ENCODE measurements at places on chromosomes 3 and 15.

DNA sequence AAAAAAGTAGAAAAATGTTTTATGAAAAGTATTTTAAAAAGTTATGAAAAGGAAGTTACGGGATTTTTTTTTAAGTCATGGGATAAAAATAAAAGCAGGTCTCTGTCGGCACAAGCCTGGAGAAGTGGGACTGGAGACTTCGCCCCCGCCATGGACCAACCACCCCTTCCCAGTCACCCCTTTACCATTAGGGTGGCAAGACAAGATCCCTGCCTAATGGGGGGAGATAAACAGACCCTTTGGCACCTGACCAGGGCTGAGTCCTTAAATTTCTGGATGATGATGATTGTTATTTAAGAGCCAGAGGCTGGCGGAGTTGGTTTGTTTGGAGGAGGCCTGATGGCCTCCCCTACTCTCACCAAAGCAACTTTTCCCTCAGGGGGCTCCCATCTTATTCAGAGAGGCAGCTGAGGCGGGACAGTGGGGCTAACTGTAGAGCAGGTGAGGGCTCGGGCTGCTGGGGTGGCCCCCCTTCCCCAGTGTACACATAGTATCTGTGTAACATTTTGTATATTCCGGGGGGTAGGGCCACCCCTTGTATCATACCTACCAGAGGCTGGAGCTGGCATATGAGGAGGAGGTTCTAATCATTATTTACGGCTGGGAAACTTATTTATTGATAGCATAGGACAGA, 74.0 kb downstream of the ADAMTS7 start:
- DNase-seq, result no peak

DNA sequence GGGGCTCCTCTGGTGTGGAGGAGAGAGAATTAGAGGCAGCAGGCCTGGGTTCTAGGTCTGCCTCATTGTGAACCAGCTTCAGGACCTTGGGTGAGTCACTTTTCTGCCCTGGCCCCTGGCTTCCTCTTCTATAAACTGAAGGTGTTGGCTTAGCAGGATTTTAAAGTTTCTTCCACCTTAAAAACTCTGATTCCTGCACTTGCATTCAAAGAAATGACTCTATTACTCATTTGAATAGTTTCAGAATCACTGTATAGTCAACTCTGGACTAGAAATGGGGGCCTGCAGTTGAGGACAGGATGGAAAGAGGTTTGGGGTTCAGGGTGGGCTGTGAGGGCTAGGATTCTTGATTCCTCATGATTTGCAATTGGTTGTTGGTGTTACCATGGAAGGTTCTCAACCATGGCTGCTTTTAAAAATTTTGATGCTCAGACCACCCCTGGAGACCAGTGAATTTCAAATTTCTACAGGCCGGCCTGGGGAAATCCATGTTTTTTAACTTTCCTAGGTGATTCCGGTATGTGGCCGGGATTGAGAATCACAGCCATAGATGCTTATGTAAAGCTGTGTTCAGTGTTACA, 19.9 kb downstream of the SMAD3 start:
- DNase-seq, result no peak

DNA sequence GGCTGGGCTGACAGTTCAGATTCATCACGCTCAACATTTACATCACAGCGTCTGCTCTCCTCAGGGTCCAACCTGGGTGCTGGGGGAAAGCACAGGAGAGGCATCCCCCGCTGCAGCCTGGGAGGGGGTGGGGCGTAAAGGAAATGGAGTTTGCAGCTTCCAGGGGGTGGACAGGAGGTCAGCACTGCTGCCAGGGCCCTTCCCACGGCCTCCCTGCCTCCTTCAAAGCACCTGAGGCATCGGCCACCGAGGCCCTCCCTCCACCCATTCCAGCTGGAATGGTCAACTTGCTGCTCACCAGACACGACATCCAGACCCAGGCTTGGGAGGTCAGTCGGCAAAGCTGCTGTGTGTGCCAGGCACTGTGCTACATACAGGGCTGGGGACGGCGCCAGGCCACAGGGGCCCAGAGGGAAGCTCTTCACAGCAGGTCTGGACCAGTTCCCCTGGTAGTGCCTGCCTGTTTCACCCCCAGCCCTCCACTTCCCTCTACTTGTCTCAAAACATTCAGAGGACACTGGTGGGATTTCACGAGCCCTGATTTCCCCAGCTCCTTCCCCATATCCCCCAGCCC, 120.7 kb downstream of the ANP32A start:
- DNase-seq, result no peak

- no peak for DNase-seq
These were observed 28.8 kb downstream of the LRRFIP2 start for GRCh38 chr3:37145611-37146010.

- DNase-seq, result peak; percentile 50
These were observed 50.3 kb downstream of the ABTB1 start for GRCh38 chr3:127723011-127723567.

DNA sequence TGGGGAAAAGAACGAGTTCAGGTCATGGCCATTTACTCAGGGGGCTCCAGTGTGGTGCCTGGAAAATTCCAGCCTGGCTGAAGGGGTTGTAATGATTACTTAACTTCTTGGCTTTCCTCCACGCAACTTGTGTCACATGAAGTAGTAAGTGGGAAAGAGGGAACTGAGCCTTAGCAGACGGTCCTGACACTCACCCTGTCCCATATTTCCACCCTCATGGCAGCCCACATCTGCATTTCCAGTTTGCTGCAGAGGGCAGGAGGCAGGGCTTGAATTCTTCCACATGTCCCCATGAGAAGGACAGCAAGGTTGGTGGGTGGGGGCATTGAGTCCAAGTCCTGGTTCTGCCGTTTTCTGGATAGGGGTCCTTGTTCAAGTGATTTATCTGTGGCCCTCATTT, 7.8 kb upstream of the CAMP start:
- no peak for DNase-seq

GRCh38 chr3:4038351-4038750, 239.1 kb downstream of the LRRN1 start:
- no peak for DNase-seq

DNA sequence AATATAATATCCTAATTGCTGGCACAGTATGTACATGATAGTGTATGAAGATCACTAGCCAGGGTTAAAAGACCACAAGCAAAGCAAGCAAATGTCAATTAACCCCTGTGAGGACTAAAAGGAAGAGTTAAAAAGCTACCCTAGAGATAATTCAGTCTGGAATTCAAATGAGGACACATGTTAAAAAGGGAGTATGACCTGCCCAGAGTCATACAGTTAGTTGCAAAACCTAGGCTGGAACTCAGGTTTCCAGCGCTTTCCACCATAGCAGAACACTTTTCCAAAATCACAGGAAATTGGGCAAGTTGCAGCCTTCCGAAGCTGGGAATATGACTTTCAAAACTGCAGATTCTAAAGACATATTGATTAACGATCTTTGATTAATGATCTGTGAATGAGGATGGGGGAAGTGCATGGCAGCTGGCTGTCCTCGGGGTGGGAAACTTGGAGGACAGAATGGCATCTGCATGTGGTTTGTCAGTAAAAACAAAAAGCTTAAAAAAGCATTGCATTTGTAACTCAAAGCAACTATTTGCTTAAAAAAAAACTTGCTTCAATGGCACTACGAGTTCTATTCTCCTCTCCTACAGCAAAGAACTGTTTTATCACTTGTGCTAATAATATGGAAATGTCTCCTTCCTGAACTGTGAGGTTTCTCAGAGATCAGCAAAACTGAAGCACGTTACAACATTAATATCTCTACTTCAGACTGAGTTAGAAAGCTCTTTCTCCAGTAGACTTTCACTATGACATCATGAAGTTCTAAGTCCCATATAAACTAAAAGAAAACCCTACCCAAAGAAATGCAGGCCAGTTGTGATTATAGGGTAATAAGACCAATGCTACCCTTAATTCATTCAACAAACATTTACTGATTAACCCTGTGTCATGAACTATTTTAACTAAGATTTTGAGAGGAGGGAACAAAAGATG, 46.2 kb downstream of the IGSF11 start:
- DNase-seq, result no peak

DNA sequence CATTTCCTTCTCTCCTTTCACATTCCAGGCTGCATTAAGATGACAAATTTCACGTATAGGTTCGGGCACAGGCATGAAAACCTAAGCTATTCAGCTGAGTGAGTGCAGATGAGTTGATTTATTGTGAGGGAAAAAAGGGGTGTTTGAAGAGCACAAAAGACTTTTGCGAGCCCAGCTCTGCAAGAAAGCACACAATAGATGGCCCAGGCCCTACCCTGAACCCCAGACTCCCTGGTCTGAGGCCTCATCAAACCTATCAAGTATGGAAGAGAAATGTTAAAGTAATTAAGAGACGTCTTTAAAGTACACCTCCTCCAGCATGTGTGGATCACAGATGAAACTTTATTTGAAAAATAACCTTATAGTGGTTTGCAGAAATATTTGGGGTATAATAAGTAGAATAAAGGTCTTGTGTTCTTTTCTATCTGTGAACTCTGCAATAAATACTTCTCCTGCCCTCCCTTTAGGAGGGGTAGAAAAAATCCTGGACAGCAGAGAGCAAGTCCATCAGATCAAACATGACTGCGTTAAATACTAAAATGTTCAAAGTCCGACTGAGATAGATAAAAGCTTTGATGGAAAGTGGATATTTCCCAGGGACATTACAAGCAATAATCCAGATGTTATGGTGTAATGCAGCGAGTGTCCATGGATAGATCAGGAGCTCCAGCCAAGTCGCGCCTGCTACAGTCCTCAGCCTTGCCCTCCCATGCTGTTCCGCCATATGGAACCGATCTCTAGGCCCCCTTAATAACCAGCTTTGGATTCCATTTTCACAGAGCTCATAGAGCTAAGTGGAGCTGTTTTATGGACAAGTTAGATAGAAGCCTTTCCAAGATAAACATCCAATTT, 121.5 kb downstream of the MCTP2 start:
- DNase-seq, result peak; percentile 8

- no peak for DNase-seq
These were observed 1.2 kb upstream of the CAV3 start for GRCh38 chr3:8732413-8732812.

GRCh38 chr3:60017631-60018030, 967.8 kb upstream of the CFAP20DC start:
- DNase-seq, result peak; percentile 67

DNA sequence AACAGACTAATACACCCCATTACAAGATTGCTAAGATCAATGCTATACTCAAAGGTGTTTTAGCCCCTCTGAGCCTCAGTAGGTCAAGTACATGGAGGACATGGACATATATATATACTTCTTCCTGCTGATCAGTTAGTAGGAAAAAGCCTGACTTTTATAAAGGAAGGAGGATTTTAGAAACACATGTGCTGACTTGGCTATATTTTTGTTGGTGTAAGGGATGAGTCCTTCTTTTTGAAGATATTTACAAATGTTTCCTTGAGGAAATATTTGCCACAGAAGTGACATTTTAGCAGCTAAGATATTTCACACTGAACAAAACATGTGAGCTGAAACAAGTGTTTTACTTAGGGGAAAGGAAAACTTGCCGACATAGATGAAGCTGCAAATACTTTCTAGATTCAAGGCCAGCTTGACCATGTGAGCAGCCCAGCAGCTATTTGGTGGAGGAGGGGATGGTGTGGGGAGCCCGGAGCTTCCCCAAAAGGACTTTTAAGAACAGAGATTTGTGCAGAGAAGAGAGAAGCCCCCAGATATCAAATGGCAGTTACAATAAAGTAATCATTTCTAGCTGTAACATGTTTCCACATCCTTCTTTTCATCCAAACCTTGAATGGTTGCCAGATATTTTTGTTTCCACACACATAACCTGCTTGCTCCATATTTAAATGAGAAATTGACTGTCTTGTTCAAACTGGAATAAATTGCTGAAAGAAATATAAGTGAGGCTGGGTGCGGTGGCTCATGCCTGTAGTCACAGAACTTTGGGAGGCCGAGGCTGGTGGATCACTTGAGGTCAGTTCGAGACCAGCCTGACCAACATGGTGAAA, 111.7 kb upstream of the NR2F2 start:
- no peak for DNase-seq

GRCh38 chr3:151387432-151387831, 2.9 kb upstream of the P2RY12 start:
- DNase-seq, result no peak

DNA sequence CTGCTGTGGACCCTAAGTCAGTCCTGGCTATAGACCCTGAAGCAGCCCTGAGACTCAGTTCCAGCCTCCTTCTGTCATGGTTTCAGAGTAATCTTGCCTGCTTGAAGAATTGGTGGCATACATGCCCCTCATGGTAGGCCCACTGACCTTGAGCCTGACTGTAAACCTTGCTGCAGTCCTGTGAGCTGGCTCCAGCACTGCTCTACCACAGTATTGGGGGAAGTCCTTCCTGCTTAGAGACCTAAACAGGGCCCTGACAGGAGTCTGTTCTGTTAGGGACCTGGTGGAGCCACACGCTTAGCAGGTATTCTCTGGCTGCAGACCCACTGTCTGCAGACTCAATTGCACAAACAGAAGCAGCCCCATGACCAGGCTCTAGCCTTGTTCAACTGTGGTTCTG, 47.1 kb downstream of the OXSM start:
- no peak for DNase-seq

GRCh38 chr3:31172336-31172735, 277.9 kb upstream of the GADL1 start:
- no peak for DNase-seq

DNA sequence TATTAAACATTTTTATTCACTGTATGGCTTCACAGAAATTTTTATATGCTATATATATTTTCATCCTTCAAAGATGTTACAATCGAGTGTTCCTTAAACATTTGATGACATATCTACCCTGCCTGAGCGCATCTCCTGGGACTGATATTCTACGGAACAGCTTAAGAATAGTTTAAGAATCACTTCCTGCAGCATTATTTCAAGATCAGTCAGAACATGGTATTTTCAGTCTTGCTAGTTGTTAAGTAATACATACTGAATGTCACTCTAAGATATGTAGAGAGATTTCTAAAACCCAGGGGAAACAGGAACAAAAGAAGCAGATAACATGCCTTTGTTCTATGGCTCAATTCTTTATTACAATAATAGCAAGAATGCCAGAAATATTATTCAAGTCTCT, 8.7 kb downstream of the COL8A1 start:
- peak; percentile 76 for DNase-seq

All from fibroblast of skin of right biceps (primary cell).